ENCODE measurements at places on chromosomes 2 and 18.

GRCh38 chr2:53724536-53724935 is 43.1 kb upstream of the CHAC2 start:
- DNase-seq: no peak

DNA sequence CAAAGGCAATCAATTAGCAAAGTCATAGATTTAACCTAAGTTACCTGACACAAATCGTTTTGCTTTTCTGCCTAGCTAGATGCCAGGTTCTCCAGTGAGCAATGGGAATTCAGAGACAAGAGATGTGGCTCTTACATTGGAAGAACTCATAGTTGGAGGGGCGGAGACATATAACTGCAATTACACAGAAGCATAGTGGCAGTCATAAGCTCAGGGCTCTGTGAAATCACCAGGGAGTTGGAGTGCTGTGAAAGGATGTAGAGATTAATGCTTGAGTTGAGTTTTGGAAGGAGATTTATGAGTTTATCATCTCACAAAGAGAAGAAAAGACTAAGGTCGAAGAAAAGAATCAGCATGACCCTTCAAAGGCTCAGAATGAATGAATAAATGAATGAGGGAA is 457.2 kb upstream of the TRIB2 start:
- no peak for DNase-seq

GRCh38 chr2:131488306-131489205 is 3.6 kb downstream of the MZT2A start:
- DNase-seq: no peak

GRCh38 chr2:144505245-144505831 is 14.6 kb downstream of the ZEB2 start:
- DNase-seq: no peak

DNA sequence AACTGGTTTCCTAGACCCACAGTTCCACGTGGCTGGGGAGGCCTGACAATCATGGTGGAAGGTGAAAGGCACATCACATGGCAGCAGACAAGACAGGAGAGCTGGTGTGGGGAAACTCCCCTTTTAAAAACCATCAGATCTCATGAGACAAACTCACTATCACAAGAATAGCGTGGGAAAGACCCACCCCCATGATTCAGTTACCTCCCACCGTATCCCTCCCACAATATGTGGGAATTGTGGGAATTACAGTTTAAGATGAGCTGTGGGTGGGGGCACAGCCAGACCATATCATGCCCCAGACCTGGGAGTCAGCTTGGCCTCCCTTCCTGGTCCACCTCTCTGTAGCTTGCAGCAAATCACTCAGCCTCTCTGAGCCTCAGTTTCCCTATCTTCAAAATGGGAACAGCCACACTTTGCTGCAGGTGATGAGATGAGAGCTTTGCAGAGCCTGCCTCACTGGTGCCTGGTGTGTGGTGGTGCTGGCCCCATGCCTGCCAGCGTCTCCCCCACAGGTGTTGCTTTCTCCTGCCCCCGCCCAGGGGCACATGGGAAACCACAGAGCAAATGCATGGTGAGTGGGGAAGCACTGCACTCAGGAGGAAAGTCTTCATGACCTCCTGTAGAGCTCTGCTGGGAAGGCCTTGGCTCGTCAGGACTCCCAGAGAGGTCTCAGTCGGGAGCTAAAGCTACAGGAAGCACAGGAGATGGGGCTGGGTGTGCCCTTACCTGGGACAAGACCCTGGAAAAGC is 31.1 kb downstream of the GREB1 start:
- DNase-seq: peak; percentile 56

- DNase-seq: no peak
Measured at GRCh38 chr2:148853458-148853857, 21.6 kb upstream of the KIF5C start.

- no peak for DNase-seq
Measured at GRCh38 chr2:230181195-230181594, 38.6 kb downstream of the SP110 start.

DNA sequence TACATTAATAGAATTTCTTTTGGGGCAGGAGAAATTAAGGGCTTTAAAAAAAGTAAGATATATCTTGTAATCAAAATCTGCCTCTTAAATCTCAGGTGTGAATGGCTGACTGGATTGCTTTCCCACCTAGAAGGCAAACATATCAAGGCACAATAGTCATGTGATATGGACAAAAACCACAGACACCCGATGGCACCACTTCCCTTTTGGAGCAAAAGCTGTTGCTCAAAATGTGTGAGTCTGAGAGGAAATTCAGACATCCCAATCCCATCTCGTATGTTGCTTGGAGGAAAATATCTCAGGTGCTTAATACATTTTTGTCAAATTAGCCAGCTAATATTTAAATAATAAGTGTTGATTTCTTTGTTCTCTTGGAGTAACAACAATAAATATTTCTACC is 120.7 kb downstream of the KCNF1 start:
- DNase-seq: peak; percentile 44

DNA sequence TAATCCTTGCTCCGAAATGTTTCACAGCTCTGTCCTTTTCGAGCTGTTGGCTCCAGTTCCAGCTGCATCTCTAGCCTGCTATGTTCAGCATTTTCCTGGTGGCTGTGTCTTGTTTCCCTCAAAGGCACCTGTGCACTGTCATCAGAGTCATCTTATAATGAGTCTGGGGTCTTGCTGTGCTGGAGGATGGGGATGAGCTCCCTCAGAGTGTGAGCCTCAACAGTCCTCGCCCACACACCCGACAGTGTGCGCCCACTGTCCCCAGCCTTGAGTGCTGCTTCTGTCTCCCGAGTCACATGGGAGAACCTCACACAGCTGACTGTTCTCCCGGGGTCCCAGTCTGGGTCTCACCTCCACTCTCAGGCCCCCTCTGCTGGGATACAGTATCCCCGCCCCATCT is 25.4 kb downstream of the SPP2 start:
- DNase-seq: no peak

DNA sequence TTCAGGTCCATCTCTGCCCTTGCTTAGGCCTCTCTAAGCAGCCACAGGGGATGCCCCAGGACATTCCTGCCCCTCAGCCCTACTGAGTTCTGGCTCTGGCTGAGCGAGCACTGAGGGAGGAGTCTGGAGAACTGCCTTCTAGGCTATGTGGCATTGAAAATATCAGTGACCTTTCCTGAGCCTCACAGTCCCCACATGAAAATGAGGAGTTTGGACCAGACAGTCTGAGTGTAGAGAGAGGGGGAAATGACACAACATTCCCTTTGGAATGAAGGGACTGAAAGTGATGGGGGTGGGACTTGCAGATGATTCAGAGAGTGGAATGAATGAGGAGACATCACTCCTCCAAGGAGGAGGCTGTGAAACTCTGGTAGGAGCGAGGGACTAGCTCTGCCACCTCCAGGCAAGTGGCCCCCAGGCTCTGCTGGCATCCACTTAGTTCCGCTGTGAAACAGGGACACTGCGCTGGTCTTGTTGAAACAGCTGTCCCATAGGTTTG is 8.0 kb downstream of the TNS1 start:
- no peak for DNase-seq

DNA sequence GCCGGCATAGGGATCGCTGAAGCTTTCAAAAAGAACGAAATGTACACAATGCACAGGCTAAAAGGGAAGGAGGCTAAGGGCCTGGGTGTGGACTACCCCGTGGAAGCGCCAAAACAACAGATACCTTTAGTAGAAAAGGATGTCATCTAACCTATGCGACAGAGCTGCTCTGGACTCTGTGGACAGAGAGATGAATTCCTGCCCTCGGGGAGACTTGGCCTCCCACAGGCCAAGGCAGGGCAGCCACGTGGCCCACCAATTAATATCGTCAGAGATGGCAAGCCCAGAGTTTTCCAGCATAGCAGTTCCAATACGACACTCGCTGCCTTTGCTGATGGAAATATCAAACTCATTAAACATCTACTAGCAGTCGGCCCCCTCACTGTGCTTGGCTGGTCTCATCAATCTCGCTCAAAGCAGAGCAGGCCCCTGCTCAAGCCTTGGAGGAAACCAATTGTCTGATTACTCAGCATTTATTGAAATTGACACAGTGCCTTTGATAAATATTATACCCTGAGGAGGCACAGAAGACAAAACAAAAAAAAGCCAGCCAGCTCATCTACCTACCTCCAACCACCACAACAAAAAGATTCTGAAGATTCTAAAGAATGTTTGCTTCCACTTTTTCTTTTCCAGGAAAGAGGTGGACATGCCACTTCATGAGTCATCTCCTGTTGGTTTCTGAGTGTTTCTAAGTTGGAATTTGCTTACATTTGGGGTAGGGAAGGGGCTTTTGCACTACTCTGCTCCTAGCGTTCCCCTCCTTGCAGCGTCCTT is 79.0 kb upstream of the ACAA2 start:
- DNase-seq: no peak

- peak; percentile 77 for DNase-seq
Measured at GRCh38 chr18:45059695-45060094, 379.0 kb downstream of the SETBP1 start.

DNA sequence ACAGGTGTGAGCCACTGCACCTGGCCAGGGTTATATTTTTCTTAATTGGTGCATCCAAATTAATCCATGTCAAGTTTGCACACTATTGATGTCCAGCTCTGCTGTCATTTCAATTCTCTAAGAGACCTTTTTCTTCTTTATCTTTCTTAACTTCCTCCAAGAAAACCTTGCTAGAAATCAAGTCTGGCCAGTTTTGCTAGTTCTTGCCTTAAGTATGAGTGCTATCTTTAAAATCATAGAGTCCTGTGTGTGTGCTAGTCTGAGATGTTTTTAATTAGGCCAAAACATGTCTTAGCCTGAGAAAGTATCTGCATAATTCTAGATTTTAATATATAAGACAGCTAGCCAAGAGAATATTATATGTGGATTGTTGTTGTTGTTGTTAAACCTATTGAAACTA is 56.2 kb upstream of the SLC39A10 start:
- no peak for DNase-seq

- peak; percentile 93 for DNase-seq
Measured at GRCh38 chr2:42835577-42836371, 43.4 kb upstream of the HAAO start.

DNA sequence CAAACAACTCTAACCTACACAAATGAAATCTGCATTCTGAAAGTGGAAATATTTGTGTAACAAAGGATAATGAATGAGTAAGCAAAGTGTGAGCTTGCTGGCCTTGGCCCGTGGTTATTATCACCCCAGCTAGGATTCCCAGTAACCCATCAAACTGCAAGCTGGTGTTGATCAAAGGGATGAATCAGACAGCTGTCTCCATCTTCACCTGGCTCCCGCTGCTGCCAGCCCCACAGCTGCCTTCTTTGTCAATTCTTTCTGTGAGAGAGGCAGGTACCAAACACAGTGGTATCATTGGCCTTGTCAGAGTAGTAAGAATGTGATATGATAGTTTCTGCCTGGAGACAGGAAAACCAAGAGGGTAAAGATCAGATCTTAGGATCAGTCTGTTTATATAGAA is 25.2 kb upstream of the RGPD4 start:
- no peak for DNase-seq

DNA sequence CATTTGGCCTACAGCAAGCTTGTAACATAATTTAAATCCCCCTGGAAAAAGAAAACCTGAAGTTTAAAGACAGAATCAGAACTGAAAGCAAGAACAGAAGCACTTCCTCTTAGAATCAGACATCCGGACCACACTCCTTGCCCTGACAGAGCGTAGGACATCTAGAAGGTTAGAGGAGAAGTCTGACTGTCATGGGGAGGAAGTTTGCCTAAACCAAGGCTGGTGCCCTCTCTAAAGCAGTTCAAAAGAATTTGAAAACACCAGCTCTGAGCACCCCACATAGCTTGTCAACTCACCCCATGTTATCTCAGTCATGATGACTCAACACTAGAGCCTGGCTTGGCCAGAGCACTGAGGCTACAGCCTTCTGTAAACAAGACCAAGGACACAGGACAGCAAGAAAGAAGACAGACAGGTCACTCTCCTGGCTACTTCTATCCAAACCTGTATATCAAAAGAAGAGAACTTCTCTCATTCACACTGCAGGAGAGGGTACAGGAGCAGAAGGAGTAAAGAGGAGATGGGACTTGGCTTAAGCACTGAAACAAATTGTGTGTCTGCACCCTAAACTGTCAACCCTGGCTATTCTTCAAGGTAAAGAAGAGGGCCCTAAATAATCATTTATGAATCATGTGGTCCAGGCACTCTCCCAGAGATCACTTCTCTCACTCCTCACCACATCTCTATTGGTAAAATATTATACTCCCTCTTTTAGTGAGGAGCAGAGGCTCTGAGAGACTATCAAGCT is 198.6 kb downstream of the MEMO1 start:
- peak; percentile 61 for DNase-seq

DNA sequence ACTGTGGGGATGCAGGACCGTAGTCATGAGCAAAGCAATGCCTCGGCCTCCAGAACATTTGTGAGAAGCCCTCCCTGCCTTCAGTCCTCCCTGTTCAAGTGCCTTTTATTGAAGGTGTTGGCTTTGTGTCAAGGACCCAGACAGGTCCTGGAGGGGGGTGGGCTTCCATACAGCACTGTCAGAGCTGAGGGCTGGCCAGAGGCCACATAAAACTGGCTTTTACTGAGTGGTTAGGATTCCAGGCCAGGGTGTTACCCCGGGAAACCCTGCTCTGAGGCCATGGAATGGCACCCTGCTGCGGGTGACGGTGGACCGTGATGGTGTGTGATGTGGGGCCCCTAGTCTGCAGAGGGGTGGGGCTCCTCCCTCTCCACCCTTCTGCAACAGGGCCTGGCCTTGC is 41.6 kb downstream of the TOGARAM2 start:
- DNase-seq: no peak

- no peak for DNase-seq
Measured at GRCh38 chr2:128322715-128323554, 4.3 kb upstream of the HS6ST1 start.

GRCh38 chr2:147365622-147366021 is 479.2 kb upstream of the ACVR2A start:
- no peak for DNase-seq

All from suppressor macrophage treated with lipopolysaccharide for 1 hour (primary cell).